ENCODE measurements at places on chromosomes 7 and 10.

DNA sequence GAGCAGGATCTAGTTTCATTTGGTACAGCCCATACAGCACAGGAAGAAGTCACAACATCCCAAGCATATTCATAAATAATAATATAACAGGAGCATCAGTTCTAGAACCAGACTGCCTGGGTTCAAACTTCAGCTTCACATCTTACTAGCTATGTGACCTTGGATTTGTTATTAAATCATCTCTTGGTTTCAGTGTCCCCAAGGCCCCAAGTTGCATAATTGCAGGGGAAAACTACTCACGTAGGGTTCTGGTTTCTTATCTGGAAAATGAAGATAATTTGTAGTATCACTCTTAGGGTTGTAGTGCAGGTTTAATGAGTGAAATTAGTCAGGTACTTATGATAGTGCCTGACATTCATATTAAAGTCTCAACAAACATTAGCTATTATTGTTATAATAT, 5.5 kb upstream of the IQUB start:
- no peak for DNase-seq

- DNase-seq, result peak; percentile 81
Measured at GRCh38 chr10:24556750-24557742, 166.6 kb downstream of the ARHGAP21 start.

DNA sequence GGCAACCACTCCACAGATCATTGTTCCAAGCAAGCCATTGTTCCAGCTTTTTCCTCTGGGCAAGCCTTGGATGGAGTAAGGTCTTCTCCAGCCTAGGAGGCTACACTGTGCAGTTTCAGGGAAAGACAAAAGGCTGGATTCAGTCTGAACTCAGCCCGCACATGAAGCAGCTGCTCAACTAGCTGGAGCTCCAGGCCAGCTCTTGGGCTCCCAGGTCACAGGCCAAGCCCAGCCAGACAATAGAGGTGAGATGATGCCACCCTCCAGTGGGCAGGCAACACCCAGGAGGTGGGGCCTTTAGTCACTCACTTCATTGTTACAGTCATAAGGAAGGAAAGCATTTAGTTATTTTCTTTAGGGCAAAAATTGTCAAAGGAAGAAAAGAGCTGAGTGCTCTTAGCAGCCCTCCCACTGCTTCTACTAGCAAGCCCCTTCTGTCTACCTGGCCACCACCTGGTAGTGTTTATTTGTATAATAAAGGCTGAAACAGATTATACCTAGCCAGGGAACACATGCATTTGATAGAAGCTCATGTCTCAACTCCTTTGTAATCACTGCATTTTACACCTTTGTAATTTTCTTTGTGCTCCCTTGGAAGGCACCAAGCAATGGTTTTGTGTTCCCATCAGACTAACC, 253.4 kb downstream of the WDR11 start:
- DNase-seq, result peak; percentile 51

DNA sequence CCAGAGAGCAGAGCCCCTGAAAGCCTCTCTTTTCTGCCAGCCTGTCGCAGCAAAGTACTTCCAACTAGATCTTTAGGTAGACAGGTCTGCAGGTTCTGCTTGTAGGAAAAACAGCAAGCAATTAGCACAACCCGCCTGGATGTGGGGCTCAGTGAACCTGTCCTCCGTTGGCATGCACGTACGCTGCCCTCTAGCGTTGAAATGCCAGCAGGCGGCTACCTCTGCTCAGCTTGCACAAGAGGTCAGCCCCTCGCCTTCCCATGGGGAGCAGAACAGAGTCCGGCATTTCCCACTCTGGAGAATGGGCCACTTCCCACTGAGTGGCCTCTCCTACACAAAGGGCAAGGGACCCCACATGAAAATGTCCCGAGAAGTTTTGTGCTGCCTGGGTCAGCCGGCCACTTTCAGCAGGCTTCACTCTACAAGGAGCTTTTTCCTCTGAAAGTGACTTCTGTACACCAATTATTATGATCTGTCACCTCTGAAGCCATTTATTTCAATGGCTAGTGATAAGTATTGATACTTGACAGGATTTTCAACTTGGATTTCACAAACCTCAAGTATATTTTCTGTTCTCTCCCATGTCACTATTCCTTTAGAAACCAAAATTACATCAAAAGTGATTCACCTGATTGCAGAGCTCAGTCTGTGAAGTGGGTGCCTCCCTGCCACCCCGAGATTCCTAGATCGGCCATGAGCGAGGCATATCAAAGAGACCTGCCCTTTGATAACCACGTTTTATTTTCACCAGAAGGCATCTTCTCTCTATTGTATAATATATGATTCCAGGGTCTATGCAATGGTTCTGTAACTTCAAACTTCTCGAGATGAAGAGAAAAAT, 56.7 kb downstream of the JCAD start:
- peak; percentile 81 for DNase-seq

GRCh38 chr7:40582539-40582938, 447.7 kb downstream of the SUGCT start:
- DNase-seq, result no peak

DNA sequence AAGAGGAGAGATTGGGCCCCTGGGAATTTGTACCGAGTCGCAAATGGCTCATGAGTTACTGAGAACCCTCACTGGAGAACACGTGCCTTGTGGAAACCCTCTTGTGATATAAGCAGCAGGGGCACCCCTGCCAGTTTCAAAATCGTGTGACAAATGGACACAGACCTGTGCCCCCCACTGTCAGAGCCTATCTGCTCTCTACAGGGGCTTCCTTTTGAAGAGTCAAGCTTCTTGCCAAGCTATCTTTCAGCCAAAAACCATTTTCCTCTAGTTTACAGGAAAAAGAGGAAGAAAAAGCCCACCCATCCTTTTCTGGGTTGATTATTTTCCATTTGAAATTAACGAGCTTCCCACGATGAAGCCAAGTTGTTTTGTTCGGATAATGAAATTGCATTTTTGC, 64.1 kb upstream of the MPP7 start:
- DNase-seq, result no peak

GRCh38 chr10:91614225-91614624, 18.6 kb downstream of the PPP1R3C start:
- no peak for DNase-seq

GRCh38 chr7:82677493-82677892, 233.9 kb upstream of the CACNA2D1 start:
- DNase-seq, result peak; percentile 17

DNA sequence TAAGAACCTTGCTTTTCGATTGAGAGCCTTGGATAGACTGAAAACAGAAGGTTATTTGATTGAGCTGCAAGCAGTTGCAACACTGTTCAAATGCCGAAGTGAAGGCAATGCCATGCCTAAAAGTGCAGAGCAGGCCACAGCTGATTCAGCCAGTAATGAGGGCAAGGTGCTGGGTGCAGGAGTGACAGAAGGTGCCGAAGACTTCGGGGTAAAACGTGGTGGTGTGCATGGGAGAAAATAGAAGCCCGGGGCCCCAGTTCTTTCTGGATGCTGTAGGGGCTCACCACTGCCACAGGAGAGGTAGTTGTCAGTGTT, 43.6 kb upstream of the GATAD1 start:
- no peak for DNase-seq

DNA sequence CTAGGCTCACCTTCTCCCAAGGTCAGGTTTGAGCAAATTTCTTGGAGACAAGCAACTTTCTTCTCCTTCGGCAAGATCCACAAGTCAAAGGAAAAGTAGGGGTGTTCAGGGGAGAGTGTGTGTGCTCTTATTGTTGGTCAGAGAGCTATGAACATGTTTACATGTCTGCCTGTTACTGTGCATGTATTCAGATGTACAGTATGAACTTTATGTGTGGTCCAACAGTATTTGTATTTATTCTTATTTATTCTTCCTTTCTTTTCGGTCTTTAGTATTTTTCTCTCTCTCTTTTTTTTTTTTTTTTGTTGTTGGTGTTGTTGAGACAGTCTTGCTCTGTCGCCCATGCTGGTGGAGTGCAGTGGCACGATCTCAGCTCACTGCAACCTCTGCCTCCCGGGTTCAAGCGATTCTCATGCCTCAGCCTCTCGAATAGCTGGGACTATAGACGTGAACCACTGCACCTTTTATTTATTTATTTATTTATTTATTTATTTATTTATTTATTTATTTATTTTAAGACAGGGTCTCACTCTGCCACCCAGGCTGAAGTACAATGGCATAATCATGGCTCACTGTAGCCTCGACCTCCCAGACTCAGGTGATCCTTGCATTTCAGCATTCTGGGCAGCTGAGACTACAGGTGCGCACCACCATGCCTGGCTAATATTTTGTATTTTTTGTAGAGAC, 38.2 kb downstream of the PLAU start:
- no peak for DNase-seq

DNA sequence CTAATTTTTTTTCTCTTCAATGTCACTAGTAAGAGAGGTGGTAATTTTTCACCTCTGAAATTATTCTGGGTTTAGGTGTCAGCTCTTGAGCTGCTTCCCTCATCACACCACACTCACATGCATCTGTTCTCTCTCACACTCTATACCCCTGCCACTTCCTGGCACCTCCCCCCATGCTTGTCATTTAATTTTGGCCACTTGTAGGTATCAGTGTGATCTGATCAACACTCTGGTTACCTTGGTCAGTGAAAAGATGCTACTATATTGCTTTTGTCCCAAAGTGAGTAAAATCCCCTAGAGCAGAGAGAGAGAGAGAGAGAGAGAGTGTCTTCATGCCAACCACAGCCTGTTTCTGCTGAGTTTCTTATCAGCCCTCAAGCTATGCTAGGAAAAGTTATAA, 42.5 kb downstream of the STK17A start:
- DNase-seq, result no peak

- peak; percentile 59 for DNase-seq
Measured at GRCh38 chr10:4474829-4475228, 351.2 kb upstream of the AKR1E2 start.

GRCh38 chr10:93436591-93437085, 45.5 kb downstream of the MYOF start:
- DNase-seq, result peak; percentile 94

DNA sequence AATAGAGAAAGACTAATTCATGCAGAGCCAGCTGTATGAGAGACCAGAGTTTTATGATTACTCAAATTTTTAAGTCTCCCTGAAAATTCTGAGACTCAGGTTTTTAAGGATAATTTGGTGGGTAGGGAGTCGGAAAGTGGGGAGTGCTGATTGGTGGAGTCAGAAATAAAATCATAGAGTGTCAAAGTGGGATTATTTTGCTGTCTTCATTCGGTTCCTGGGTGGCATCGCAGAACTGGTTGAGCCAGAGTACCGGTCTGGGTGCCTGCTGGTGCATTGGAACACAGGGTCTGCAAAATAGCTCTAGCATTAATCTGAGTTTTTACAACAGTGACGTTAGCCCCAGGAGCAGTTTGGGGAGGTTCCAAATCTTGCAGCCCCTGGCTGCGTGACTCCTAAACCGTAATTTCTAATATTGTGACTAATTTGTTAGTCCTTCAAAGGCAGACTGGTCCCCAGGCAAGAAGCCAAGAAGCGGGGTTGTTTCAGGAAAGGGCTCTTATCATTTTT, 32.4 kb downstream of the GPRIN2 start:
- peak; percentile 94 for DNase-seq

DNA sequence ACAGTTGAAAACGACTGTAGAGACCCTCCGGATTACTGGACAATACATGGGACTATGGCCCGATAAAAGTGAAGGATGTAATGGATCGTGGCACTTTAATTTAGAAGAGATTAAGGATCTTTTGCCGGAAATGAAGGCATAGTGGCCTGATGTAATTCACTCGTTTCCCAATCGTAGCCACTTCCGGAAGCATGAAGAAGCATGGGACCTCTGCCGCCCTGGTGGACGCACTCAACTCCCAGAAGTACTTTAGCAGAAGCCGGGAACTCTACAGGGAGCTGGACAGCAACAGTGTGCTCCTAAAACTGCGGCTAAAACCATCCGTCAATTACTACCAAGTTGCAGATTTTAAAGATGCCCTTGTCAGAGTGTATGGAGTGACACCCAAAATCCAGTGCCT, 59.6 kb upstream of the NUPR2 start:
- peak; percentile 3 for DNase-seq

GRCh38 chr7:16235147-16236114, 185.9 kb downstream of the CRPPA start:
- no peak for DNase-seq

DNA sequence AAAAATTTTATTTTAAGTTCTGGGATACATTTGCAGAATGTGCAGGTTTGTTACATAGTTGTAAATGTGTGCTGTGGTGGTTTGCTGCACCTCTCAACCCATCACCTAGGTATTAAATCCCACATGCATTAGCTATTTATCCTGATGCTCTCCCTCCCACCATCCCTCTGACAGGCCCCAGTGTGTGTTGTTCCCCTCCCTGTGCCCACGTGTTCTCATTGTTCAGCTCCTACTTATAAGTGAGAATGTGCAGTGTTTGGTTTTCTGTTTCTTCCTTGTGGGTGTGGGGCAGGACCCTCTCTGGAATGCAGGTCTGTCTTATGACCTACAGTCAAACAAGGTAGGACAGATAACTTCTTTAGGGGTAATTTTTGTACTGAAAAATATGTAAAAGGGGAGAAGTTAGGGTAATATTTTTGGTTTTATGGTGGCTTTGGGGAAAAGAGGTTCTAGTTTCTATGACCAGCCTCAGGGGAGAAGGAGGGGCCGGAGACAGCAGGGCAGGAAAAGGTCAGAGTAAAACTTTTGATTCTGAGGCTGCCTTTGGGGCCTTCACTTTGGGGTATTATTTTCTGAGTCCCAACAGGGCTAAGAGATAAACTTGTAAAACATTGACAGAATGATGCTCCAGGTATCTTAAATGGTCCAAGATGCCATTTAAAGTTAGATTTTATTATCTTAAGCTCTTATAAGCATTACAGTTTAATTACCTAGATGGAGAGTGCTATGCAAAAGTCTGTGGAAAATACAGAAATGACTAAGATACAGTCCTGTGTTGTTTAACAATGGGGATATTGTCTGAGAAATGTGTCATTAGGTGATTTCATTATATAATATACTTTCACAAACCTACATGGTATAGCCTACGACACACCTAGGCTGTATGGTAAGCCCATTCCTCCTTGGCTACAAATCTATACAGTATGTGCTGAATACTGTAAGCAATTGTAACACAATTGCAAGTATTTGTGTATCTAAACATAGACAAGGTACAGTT, 354.8 kb downstream of the ABCA13 start:
- DNase-seq, result no peak

DNA sequence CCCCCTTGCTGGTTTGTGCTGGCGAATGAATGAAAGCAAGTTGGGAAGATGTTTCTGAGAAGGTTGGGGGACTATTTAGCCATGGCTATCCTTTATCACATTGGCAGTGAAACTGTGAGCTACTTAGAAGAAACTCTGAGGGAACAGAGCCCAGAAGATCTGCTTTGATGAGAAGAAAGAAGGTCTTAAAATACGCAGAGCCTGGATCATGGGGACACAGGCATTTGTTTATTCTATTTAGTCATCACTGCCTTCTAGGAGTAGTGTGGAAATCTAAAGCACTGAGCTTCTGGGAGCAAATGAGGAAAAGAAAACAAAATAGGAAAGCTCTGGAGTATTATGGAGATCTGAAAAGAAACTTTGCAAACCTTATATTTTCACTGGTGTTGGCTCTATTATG, 28.5 kb downstream of the CPED1 start:
- DNase-seq, result no peak
